K562 (cell line): ENCODE measurements at places on chromosomes 3 and 15.

- H3K36me3 ChIP-seq, result no peaks in the 10 kb centered on the region
- H3K4me1 ChIP-seq, result no peaks in the 10 kb centered on the region
- no peaks in the 10 kb centered on the region; the same call in 2 of the 3 replicates for H3K27me3 ChIP-seq
- no peak for DNase-seq
- H3K4me3 ChIP-seq, result no peak overlapping the region
These were observed 227.2 kb downstream of the OCA2 start for GRCh38 chr15:27871902-27872260.

DNA sequence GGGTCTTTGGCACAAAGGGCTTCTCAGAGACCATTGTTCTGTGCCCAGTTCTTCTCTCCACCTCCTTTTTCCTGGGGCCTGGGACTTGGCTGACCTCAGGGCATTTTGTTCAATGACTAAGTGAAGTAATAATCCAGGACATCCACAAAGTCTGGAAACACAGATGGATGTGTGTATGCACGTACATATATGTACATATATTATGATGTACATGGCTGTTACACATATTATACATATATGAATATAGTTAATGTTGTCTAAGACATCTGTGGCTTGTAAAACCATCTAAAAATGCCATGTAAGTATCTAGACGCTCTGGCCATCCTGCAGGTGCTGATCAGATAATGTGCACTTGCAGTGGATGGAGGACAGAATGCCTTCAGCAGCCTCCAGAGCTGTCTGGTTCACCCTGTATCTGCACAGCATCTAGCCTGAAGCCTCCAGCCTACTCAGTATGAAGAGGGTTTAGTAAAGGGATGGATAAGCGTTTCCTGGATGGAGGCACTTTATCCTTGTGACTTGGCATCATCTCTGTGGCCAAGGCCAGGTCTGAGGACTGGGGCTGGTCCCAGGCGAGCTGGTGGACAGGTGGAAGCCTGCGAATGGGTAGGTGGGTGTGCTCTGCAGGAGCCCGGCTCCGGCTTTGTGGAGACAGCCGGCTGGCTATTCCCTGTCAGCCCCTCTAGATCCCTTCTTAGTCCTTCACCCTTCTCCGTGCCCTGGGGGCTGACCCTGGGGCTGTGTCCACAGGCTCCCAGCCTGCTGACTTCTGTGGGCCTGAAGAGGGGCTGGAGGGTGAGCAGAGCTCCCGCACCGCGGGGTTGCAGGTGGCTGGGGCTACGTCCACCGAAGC lies 88.4 kb downstream of the WNT7A start:
- H3K36me3 ChIP-seq, result no peaks in the 10 kb centered on the region
- DNase-seq, result no peak
- peaks cover 93% of the 10 kb centered on the region for H3K27me3 ChIP-seq
- H3K27ac ChIP-seq, result no peak overlapping the region

DNA sequence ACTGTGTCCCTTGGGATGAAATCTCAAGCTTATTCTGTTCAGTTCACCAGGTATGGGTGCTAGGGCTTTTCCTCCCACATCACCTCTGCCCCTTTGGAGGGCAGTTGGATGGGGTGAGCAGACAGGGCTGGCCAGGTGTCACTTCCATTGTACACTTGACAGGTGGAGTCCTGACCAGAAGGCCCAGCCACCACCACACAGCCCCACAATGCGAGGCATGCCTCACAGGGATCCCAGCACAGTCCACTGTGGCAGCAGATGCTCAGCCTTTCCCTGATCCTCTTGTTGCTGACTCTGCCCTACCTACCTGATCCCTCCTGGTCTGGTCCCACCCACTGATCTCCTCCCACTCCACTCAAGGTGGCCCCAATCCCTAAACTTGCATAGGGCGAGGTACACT lies 88.2 kb downstream of the ANP32A start:
- H3K27me3 ChIP-seq, result peaks cover 11% of the 10 kb centered on the region; the same call in 1 of the 3 replicates
- peaks cover 7% of the 10 kb centered on the region; the same call in 2 of the 3 replicates for H3K4me1 ChIP-seq
- H3K4me3 ChIP-seq, result no peak overlapping the region
- H3K27ac ChIP-seq, result no peak overlapping the region

GRCh38 chr3:147518465-147518864 lies 109.3 kb downstream of the ZIC1 start:
- H3K27me3 ChIP-seq, result no peaks in the 10 kb centered on the region
- no peak overlapping the region for H3K27ac ChIP-seq
- no peak overlapping the region for H3K4me3 ChIP-seq
- no peaks in the 10 kb centered on the region for H3K4me1 ChIP-seq
- H3K36me3 ChIP-seq, result no peaks in the 10 kb centered on the region

DNA sequence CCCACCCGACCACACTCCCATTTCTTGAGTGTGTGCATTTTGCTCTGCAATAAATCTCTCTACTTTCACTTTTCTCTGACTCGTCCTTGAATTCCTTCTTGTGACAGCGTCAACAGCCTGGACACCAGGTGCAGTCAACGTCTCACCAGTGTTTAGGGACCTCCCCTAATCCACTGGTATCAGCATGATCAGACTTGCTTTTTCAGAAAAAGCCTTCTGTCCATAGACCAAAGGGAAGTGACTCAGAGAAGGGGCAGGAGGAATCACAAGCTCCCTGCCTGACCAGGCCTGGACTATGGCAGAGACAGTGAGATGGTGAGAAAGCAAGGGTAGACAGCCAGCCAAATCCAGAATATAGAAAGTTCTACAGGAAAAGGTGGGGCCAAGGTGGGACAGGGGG lies 15.5 kb downstream of the CCR5 start:
- H3K4me1 ChIP-seq, result peaks cover 15% of the 10 kb centered on the region; the same call in 2 of the 3 replicates
- no peak for DNase-seq
- H3K4me3 ChIP-seq, result no peak overlapping the region
